ENCODE measurements at places on chromosomes 4 and X.

GRCh38 chr4:120873554-120873953 is 49.0 kb downstream of the PRDM5 start:
- H3K36me3 ChIP-seq: no peaks in the 10 kb centered on the region
- no peak overlapping the region for H3K4me3 ChIP-seq
- no peaks in the 10 kb centered on the region for H3K27me3 ChIP-seq
- no peaks in the 10 kb centered on the region for H3K4me1 ChIP-seq
- DNase-seq: no peak

DNA sequence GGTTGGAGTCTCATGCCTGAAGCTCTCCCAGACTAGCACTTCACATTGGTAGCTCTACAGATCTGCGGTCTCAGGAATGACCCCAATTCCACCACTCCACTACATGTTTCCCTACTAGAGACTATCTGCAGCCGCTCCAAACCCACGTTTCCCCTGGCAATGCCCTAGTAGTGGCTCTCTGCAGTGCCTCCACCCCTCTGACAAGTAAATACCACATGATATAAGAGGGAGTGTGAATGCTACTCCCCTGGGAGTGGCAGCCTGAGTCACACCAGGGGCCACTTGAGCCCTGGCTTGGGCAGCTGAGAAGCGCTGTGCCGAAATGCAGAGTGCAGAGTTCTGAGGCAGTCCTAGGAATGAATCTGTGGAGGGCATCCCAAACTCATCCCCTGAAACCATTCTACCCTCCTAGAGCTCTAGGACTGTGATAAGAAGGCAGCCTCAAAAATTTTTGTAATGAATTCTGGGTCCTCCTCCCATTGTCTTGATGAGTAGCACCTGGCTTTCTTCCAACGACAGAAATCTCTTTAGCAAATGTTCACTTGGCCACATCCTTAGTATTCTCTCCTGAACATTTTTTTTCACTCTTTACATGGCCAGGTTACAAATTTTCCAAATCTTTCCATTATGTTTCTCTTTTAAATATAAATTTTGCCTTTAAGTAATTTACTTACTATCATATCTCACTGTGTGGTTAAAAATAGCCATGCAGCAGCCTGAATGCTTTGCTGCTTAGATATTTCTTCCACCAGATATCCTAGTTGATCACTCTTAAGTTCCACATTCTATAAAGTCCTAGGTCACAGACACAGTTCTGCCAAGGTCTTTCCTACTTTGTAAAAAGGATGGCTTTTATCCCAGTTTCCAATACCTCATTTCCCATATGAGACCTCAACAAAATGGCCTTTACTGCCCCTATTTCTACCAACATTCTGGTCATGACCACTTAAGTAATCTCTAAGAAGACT is 160.2 kb upstream of the CPEB2 start:
- no peak overlapping the region for H3K27ac ChIP-seq
- no peak for DNase-seq
- no peaks in the 10 kb centered on the region for H3K27me3 ChIP-seq
- no peak overlapping the region for H3K4me3 ChIP-seq
- no peaks in the 10 kb centered on the region for H3K36me3 ChIP-seq
- no peaks in the 10 kb centered on the region for H3K4me1 ChIP-seq

DNA sequence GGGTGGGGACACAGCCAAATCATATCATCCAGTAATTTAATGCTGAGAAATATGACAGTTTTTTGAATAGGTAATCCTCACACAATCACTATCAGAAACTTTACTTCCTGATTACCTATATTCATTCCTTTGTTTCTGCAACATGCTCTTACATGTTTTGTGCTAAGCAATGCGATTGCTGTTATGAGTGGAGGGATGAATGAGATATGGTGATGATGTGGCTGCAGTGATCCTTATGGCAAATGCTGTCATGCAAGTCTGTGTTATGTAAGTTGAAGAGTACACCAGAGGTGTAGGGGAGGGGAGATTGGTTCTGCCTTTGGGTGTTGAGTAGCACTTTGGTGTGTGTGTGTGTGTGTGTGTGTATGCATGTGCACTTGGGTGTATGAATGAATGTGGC is 14.6 kb downstream of the HERC3 start:
- no peaks in the 10 kb centered on the region for H3K27me3 ChIP-seq
- H3K4me1 ChIP-seq: peaks cover 8% of the 10 kb centered on the region
- H3K36me3 ChIP-seq: no peaks in the 10 kb centered on the region
- no peak overlapping the region for H3K27ac ChIP-seq
- H3K4me3 ChIP-seq: no peak overlapping the region

GRCh38 chr4:139633661-139634060 is 32.0 kb upstream of the MGST2 start:
- H3K27ac ChIP-seq: no peak overlapping the region
- no peaks in the 10 kb centered on the region for H3K4me1 ChIP-seq
- H3K36me3 ChIP-seq: no peaks in the 10 kb centered on the region
- H3K4me3 ChIP-seq: peak overlapping the region; percentile 21
- H3K27me3 ChIP-seq: no peaks in the 10 kb centered on the region

DNA sequence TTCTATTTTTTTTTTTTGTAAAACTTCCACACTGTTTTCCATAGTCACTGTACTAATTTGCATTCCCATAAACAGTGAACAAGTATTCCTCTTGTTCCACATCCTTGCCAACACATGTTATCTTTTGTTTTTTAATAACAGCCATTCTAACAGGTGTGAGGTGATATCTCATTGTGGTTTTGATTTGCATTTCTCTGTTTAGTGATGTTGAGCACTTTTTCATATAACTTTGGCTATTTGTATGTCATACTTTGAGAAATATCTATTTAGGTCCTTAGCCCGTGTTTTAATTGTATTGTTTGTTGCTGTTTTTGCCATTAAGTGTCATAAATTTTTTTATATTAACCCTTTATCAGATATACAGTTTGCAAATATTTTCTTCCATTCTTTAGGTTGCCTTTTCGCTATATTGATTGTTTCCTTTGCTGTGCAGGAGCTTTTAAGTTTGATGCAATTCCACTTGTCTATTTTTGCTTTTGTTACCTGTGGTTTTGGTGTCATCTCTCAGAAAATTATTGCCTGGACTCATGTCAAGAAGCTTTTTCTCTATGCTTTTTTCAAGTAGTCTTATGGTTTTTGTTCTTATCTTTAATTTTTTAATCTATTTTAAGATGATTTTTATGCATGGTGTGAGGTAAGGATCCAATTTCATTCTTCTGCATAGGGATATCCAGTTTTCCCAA is 27.9 kb upstream of the NDNF start:
- H3K4me3 ChIP-seq: no peak overlapping the region
- DNase-seq: no peak
- no peaks in the 10 kb centered on the region for H3K36me3 ChIP-seq
- H3K4me1 ChIP-seq: no peaks in the 10 kb centered on the region
- no peak overlapping the region for H3K27ac ChIP-seq
- no peaks in the 10 kb centered on the region for H3K27me3 ChIP-seq

DNA sequence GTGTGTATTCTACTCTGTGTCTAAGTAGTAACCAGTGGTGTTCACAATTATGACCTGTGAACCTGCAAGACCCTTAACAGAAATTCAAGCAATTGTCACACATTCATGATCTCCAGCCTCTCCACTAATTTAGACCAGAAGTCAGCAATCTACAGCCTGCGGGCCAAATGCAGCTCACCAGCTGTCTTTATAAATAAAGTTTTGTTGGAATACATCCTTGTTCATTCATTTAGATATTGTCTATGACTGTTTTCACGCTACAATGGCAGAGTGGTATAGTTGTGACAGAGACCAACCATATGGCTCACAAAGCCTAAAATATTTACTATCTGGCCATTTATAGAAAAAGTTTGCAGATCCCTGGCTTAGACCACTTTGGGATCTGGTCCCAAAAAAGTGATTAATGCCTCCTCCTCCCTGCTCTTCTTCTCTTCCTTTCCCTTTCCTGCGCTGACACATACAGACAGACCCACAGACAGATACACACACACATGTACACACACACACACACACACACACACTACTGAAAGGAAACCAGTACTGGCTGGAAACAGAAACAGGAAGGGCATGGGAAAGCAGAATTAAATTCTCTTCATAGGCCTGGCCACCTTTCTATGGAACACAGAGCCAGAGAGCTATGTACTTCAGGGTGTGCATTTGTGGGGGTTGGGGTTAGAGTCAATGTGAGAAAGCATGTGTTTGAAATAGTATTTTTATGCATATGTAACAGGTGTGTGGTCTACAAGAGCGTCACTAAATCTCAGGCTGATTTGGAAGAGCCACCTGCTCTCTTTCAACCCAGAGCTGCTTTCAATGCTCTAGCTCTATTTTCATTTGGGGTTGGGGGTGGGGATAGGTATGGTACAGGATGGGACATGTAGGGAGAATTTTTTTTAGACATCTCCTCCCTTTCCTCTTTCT is 49.7 kb upstream of the TMEM164 start:
- no peaks in the 10 kb centered on the region for H3K4me1 ChIP-seq
- no peaks in the 10 kb centered on the region for H3K27me3 ChIP-seq
- DNase-seq: no peak
- H3K27ac ChIP-seq: no peak overlapping the region
- no peaks in the 10 kb centered on the region for H3K36me3 ChIP-seq
